NCI-H524 (cell line): ENCODE measurements at places on chromosomes 3 and 15.

GRCh38 chr3:53170325-53171063, 9.5 kb downstream of the PRKCD start:
- no peak for DNase-seq

DNA sequence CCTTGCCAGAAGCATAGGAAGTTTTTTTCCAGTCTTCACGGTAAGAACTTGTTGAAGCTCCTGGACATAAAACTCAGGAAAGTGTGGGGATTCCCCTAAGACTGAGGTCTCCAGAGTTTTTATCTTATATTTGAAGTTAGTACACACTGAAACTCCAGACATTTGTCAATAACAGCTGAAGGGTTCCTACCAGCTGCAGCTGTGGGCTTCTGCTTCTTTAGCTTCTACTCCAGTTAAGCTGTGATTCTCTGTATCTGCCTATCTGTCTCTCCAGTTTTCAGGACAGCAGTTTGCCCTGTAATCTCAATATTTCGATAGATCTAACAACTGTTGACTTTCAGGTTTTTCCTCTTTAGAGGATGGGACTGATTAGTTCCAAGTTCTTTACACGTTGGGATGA, 966.0 kb upstream of the SEMA6D start:
- DNase-seq: no peak

DNA sequence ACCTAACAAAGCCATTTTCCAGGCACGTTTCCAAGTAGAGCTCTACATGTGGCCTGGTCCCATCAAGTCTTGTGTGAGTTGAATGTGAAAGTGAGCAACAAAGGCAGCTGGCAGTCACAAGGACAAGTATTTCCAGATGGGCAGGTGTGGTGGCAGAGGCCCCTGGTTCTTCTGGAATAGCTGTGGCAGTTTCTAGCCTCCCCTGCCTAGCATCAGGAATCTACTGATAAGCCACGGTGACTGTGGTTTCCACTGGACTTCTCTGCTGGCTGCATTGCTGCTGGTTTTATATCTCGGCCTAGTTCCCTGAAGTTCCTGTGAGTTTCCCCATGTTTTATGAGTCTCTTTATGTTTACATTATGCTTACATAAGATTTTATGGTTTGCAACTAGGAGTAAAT, 117.7 kb downstream of the GOLIM4 start:
- DNase-seq: no peak

DNA sequence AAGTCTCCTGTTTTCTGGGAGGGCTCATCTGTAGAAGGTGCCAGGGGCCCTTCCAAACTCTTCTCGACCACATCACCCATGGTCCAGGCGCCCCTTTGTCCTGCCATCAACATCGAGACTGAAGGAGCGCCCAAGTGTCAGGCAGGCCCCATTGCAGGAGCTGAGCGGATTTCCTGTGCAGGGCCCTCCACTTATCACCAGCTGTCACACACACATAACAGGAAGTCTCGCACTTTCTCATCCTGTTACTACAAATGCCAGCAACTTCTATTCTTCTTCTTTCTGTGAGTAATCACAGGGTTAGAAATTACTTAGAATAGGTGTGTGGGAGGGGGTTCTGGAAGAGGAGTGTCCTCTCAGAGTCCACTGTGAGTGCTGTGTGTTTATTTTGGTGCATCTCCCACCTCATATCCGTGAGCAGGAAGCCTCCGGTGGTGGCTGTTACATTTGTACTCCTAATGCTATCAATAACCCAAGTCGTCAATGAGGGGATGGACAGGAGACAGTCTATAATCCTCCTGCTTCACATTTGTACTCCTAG, at the start of gene KLHL6:
Gene KLHL6 (minus strand): TSS at position 166 of the 541 bp plus-strand sequence. CDS start 53 bp downstream, at position 113.
- DNase-seq: no peak

DNA sequence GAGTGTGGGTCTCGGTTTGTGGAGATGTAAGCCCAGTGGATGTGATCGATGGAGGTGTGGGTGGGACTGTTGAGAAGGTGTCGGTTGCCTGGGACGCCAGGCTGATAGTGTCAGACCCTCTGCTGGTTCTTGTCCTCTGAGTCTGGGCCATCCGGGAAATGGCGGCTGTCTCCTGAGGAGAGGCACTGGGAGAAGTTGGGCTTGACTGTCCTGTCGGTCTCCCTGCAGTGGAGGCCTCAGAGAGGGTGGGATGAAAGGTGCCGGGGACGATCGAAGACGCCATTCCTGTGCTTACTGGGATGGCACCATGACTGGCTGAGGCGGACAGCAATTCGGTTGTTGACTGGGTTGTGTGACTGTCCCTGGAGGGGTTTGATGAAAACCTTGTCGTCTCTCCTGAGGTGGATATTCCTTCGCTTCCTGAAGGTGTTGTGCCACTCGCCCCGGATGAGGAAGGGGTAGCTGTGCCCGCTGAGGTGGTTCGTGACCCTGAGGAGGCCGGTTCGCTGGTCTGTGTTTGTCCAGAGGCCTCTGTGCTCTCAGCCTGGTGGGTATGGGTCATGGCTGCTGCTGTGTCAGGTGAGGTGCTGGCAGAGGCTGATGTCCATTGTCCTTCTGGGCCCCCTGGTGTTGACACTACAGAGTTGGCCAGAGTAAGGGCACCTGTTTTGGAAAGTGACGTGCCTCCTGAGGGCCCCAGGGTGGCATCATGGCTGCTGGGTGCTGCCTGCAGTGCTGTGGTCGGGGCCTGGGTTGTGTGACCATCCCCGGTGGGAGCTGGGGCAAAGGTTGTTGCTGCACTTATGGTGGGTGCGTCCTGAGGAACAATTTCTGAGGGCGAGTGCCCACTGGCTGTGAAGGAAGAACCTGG, 22.8 kb downstream of the MUC4 start:
- DNase-seq: no peak

GRCh38 chr15:70267306-70267705, 169.6 kb upstream of the TLE3 start:
- no peak for DNase-seq

GRCh38 chr3:177906126-177906511, 630.1 kb upstream of the KCNMB2 start:
- DNase-seq: no peak

GRCh38 chr3:127394984-127395662, 107.3 kb upstream of the PRR20G start:
- DNase-seq: no peak
